ENCODE measurements at places on chromosomes 13 and 19.

GRCh38 chr13:70390968-70391367, 282.7 kb upstream of the KLHL1 start:
- DNase-seq: no peak

GRCh38 chr13:43095771-43096719, 72.7 kb downstream of the DNAJC15 start:
- DNase-seq: peak; percentile 30

GRCh38 chr13:98103531-98103930, 39.4 kb upstream of the FARP1 start:
- DNase-seq: peak; percentile 52

GRCh38 chr19:8684001-8684902, 14.3 kb downstream of the ACTL9 start:
- DNase-seq: no peak

GRCh38 chr13:93976528-93976927, 503.0 kb downstream of the DCT start:
- DNase-seq: no peak

DNA sequence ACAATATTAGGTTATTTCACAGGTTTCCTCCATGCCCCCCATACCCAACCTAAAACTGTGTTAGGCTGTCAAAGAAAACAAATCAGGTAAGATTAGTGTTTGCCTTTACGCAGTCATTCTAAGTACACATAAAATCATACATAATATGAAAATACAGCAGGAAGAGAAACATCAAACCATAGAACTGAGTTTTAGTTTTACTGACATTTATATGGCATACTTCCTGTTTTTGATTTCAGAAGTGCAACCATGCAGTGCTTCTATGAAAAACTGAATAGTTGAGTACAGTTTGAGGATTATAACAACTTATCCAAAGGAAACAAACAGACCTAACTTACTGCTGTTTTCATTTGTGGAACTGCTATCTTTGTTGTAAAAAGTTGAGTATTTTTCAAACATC, 91.3 kb downstream of the KCNRG start:
- no peak for DNase-seq

- no peak for DNase-seq
Measured at GRCh38 chr13:102687520-102687919, 7.3 kb downstream of the METTL21C start.

GRCh38 chr19:41910240-41910991, 17.8 kb downstream of the ERFL start:
- DNase-seq: no peak

DNA sequence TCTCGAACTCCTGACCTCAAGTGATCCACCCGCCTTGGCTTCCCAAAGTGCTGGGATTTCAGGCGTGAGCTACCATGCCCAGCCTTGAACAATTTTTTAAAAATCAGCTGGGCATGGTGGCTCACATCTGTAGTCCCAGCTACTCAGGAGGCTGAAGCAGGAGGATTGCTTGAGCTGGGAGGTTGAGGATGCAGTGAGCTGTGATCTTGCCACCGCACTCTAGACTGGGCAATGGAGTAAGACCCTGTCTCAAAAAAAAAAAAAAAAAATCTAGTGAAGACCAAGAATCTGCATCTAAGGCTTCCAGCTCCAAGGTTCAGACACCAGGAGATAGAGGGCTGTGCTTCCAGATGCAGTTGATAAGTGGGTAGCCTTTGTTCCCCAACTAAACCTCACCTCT, 17.1 kb downstream of the DNASE2 start:
- no peak for DNase-seq

- no peak for DNase-seq
Measured at GRCh38 chr13:103007427-103007762, 58.8 kb downstream of the SLC10A2 start.

DNA sequence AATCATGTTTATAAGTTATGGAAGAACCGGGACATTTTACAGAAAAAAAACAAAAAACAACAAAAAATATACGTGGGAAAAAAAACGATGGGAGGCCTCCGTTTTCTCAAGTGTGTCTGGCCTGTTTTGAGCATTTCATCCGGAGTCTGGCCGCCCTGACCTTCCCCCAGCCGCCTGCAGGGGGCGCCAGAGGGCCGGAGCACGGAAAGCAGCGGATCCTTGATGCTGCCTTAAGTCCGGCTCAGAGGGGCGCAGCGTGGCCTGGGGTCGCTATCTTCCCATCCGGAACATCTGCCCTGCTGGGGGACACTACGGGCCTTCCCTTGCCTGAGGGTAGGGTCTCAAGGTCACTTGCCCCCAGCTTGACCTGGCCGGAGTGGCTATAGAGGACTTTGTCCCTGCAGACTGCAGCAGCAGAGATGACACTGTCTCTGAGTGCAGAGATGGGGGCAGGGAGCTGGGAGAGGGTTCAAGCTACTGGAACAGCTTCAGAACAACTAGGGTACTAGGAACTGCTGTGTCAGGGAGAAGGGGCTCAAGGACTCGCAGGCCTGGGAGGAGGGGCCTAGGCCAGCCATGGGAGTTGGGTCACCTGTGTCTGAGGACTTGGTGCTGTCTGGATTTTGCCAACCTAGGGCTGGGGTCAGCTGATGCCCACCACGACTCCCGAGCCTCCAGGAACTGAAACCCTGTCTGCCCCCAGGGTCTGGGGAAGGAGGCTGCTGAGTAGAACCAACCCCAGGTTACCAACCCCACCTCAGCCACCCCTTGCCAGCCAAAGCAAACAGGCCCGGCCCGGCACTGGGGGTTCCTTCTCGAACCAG, 1.8 kb upstream of the APOE start:
- no peak for DNase-seq

DNA sequence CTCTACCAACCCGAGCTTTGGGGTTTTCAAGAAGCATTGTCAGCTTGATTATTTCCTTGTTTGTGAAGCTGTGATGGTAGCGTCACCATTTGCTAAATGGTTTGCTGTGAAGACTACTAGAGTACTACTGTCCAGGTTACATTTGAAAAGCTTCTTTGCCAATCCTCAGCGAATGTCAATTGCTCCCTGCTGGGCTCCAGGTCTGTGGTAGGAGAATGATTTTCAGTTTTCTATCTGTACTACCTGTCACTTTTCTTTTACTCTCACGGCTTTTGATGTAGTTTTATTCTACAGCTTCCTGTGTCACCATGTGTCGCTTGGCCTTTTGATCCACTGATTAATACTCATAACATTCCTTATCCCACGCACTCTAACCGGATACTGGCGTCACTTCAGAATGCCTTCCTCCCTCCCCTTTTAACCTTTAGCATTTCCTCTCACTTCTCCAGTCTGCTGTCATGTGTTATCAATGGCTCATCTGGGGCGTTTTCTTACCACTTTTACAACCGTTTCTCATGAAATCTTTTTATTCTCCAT, 7.5 kb upstream of the GPR183 start:
- DNase-seq: peak; percentile 50

DNA sequence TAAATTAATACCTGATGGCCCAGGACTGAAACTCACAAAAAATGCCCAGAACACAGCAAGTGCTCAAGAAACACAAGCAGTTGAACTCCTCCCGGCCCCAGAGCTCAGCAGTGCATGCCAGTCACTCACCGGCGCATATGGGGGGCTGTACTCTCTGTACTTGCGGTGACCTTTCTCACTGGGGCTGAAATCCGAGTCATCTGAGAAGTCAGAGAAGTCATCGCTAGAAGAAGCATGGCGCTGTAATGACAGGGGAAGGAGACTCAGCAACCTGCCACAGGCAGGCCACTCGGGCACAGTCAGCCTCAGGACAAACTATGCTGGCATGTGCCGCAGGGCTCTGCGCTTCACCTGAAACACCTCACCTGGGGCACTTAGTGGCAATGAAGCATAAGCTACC, 19.7 kb downstream of the ZC3H4 start:
- no peak for DNase-seq

DNA sequence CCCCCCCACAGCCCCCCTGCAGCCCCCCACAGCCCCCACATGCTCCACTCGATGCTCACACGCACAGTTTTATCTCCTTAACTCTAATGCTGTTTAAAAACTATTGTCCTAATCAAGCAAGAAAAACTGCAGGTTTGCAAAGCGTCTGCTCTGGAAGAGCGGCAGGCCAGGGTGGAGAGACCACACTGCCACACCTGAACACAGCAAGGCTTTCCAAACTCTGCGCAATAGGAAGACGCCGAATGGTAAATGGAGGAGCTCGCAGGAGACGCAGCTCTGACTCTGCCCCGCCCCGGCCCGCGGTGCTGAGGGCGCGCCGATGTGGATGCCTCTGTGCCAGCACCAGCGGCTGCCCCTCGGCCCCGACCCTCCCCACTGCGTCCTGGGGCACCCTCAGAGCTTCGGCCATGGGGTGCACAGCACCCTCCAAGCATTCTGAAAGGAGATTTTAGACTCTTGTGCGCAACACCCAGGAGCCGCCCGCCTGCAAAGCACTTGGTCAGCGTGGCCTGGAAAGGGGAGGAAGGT, 32.4 kb downstream of the RASA3 start:
- DNase-seq: peak; percentile 52
